ENCODE measurements at places on chromosomes 16 and 17.

DNA sequence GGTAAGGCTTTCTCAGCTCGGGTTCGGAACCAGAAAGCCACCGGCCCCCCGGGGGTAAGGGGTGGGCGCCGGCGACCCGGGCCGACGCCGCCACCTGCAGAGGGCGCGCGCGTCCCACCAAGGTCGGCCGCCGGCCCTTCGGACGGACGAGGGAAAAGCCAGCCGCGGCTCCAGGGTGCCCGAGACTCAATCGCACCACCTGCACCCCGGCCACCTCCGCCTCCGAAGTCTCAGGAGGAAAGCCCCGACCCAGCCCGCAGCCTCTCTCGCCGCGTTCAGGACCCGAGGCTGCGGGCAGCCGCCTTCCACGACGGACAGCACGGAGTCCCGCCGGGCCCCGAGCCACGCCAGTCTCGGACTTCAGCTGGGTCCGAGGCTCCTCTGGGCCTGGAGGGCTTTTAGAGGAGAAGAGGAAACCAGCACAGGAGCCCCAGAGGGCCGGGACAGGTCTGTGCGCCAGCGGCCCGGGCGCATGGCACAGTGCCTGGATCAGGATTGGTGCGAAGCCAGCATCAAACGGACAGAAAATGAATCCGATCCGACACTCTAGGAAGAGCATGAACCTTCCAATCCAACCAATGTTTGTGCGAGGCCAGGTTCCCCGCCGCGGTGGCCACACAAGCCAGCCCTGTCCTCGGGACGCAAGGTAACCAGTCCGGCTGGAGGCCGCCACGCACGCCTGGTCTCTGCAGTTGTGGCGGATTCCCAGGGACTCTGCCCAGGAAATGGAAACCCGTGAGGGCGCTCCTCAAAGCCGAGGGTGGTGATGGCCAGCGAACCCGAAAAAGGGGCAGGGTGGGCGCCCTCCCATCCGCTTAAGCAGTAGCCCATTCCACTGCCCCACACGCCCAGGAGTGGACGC lies 6.7 kb downstream of the CBX8 start:
- no peak for DNase-seq

DNA sequence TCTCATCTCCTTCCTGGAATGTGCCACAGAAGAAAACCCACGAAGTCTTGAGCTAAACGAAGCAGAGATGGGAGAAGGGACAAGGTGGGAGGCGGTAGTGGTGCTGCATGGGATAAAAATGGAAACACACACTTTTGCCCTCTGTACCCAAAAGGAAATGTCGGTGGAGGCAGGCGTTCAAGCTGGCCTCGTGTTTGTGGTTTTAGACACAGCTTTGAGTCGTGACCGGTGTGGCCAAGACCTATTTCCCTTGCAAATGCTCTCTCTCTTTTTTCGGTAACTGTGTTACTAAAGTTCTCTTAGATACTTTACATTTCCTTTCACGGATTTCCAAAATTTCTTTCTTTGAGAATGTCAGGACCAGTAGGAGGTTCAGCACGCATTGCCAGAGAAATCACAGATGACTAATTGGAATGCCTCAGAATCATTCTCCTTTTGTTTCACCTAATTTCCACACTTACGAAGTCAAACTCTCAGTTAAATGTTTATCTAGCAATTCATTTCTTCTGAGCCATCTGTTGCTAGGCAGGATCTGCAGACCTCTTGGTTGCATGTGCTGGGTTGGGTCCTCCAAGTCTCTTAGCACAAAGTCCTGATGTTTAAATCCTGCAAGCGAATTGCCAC lies 412.3 kb downstream of the MAF start:
- DNase-seq: no peak

- no peak for DNase-seq
These were observed 17.3 kb downstream of the BPTF start for GRCh38 chr17:67842648-67843047.

GRCh38 chr16:67562526-67562917 lies at the start of gene CTCF:
TSS of gene CTCF (plus strand) at chr16:67562526. CDS start at chr16:67610833, 48,307 bp downstream.
- DNase-seq: peak; percentile 90
